ENCODE measurements at places on chromosomes 12 and 14.

- DNase-seq: no peak
These were observed 46.9 kb downstream of the RAD52 start for GRCh38 chr12:902581-902980.

DNA sequence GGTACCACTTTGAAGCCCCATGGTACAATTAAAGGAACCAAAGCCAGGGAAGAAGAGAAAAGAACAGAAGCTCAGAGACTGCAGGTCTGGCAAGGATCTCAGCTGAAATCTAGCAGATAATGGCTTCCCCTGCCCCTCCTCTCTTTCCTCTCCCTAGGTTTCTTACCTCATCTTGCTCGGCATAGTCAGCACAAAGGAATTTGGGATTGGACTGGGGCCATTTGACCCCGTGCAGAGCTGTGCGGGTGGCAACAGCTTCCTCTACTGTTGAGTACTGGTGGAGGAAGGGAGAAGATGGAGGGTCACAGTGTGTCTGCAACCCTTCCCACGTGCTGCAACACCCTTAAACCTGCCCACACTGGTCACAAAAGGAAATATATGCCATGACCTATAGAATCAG, 4.7 kb upstream of the CDH24 start:
- DNase-seq: no peak

DNA sequence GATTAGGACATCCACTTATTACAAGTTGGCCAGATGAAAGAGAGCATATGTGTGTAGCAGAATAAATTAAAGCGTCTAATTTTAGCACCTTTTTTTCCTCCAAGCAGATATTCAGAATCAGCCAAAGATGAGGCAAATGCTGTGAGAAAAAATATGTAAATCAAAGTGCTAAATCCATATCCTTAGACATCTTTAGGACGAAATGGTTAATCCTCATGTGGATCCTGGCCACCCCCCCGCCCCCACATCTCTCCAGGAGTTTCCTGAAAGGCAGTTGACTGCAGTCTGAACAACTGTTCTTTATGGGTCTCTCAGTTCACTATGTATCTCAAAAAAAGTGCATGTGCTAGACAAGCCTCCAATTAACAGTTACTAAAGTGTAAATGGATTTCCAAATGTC, 1768.1 kb upstream of the SEL1L start:
- no peak for DNase-seq

GRCh38 chr12:95240556-95240955, 22.9 kb downstream of the VEZT start:
- DNase-seq: no peak

GRCh38 chr12:96375170-96375569, 25.1 kb downstream of the CDK17 start:
- DNase-seq: no peak

DNA sequence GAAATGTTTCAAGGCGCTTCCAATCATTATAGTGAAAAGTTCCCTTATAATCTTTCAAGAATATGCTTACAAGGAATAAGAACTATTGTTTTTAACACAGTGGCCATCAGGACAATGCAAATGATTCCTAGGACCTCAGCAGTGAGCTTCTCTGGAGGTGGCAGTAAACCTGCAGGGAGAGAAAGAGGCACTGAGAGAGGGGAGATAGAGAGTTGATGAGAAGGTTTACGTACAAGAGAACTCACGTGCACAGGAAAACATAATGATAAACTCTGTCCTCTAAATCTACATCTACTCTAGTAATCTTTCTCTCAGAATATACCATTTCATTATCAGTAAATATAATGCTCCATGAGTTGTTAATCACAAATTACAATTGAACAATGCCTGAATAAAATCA, 715 bp downstream of the KLRC4 start:
- DNase-seq: no peak

- no peak for DNase-seq
These were observed 156.6 kb downstream of the FOXA1 start for GRCh38 chr14:37438444-37438843.

GRCh38 chr12:91922139-91922538, 223.5 kb downstream of the BTG1 start:
- no peak for DNase-seq

GRCh38 chr14:70645892-70646291, 4.2 kb downstream of the TTC9 start:
- DNase-seq: no peak

- no peak for DNase-seq
These were observed 7.1 kb downstream of the IFNG-AS1 start for GRCh38 chr12:67996347-67996746.

- no peak for DNase-seq
These were observed 33.7 kb upstream of the IL22 start for GRCh38 chr12:68287106-68287505.

DNA sequence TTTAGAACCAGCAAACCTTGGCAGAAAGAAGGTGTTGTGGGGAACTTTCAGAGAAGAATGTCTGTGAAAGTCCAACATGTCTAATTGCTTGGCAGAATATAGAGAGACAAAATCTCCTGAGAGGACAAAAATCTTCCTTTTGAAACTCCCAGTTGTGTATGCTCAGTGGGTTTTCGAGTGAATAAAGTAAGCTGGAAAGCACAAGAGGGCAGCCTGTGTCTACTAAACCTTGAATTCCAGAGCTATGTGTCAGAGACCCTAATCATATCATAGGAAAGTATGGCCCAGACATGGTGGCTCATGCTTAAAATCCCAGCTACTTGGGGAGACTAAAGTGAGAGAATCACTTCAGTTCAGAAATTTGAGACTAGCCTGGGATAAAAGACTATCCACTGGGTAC, 661.2 kb downstream of the SLC16A7 start:
- no peak for DNase-seq

- DNase-seq: no peak
These were observed 660 bp upstream of the MCRS1 start for GRCh38 chr12:49568442-49569162.

GRCh38 chr12:6376079-6376869, 911 bp upstream of the SCNN1A start:
- DNase-seq: peak; percentile 76

DNA sequence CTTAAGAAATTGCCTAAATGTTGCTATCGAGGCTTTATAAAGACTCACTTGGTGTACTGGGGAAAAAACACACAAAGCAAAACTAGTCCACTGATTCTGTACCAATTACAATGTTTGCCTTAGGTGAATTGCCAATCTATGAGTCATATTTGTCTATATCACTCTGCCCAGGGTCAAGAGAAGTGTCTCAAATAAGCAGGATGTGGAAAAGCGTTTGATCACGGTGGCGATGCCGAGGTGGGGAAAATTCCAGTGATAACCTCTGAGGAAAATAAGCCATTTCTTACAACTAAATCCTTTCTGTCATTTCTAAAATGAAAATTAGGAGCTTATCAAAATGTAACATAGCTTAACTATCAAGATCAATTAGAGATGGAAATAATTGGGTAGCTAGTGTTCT, 148.6 kb upstream of the DIO3 start:
- no peak for DNase-seq
